ENCODE measurements at places on chromosomes 11 and 22.
A peak's percentile ranks its signal among the peaks of the same experiment; 100 is the strongest.

- no peak for DNase-seq
Measured at GRCh38 chr22:33247758-33248157, 189.6 kb upstream of the SYN3 start.

GRCh38 chr22:47918276-47918921 lies 1155.9 kb downstream of the TBC1D22A start:
- peak; percentile 26 for DNase-seq

GRCh38 chr22:27164781-27165503 lies 507.6 kb downstream of the MIAT start:
- no peak for DNase-seq

- DNase-seq: no peak
Measured at GRCh38 chr11:47593934-47594855, at the start of gene C1QTNF4. Gene C1QTNF4, minus strand, starts transcription at chr11:47594411. Its CDS starts 3,601 bp downstream, at chr11:47590810.

DNA sequence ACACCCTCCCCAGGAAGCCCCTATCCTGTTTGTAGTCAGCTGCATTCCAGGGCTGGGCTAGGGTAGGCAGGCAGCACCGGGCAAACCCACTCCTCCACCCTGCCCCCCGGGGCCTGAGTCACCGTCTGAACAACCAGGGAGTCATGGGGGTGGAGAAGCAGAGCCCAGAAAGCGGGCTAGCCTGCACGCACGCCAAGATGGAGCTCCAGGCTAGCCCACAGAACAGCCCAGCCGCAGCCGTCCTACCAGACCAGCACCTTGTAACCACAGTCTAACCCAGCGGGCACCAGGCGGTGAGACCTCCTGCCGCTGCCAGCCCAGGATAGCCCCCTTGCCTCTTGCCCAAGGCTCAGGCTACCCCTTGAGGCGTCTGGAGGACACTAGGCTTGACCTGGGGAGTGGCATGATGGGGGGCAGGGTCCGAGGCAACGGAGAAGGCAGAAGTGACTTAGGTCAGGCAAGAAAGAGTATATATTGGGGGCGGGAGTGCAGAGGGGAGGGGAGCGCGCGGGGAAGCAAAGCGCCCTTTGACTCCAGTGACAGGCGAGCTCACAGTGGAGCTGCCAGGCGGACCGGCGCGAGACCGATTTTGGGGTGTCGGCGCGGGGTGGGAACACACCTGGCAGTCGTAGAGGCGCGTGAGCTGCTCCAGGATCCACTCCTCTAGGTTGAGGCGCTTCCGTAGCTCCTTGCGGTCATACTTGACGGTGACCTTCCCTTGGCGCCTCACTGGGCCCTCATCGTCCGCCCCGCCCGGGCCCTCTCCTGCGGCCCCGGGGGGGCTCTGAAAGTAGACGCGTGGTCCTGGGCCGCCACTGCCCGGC lies 734 bp downstream of the PPP1R14B start:
- no peak for DNase-seq

DNA sequence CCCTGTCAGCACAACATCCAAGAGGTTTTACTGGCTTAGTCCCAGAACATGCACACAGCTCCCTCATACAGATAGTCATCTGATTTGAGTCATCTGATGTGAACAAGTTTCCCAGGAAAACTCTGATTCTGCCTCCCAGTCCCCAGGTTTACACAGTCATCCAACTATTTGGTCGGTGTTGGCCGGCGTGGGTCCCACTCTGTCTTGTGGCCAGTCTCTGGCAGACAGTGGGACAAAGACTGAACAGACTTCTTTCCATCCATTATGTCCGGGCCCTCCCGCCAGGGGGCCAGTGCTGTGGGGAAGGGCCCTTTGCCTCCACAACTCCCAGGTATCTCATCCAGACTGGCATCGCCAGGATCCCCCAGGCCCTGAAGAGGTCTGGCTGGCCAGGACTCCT lies 60.0 kb downstream of the BTG4 start:
- no peak for DNase-seq

GRCh38 chr11:17550450-17551346 lies 3.6 kb downstream of the OTOG start:
- DNase-seq: no peak

- DNase-seq: no peak
Measured at GRCh38 chr11:62842171-62842741, 2.9 kb upstream of the WDR74 start.

DNA sequence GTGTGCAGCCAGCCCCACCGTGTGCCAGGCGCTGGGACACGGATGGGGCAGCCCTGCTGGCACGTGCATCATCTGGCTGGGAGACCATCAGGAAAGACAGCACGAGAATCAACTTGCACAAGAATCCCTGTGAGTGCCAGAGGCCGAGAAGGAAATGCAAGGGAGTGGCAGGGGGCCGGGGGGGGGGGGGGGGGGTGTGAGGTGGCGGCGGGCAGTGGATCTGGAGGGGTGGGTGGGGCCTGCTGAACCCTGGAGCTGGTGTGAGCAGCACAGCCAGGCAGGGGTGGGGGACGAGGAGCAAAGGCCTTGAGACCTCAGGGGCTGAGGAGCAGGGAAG lies 14.0 kb upstream of the FLRT1 start:
- no peak for DNase-seq

GRCh38 chr22:49305214-49305965 lies 522.3 kb downstream of the BRD1 start:
- peak; percentile 42 for DNase-seq

GRCh38 chr11:36131721-36132397 lies 157.4 kb downstream of the COMMD9 start:
- DNase-seq: no peak

- DNase-seq: no peak
Measured at GRCh38 chr22:17243524-17243923, 24.3 kb upstream of the ADA2 start.

- DNase-seq: no peak
Measured at GRCh38 chr11:122895563-122895962, 13.0 kb downstream of the JHY start.

- no peak for DNase-seq
Measured at GRCh38 chr11:87322568-87322967, 284.8 kb downstream of the TMEM135 start.

GRCh38 chr11:35170503-35170902 lies 31.5 kb downstream of the CD44 start:
- DNase-seq: no peak

DNA sequence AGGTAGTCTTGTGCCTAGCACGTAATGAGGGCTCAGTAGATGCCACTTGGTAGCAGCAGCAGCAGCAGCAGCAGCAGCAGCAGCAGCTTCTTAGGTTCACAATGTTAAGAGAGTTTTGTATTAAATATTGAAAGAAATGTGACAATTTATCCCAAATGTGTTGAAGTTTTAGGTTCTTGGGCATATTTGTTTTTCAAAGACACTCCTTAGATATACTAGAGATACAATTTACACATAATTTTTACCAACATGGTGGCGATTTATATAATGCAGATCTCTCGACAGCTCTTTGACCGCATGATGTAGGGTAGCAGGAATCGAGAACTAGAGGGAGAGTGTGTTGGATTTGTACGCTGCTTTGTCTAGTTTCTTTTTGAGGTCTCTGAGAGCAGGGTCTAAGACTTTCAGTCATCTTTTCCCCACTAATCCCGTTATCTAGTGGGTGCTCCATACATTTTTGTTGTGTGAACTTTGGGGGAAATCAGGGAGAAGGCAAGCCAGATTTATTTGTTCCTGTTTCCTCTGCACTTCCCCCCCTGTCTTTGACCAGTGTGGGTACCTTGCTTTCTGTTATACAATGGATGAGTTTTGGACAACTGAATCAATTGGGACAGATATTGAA lies 1.4 kb downstream of the FDX1 start:
- no peak for DNase-seq

DNA sequence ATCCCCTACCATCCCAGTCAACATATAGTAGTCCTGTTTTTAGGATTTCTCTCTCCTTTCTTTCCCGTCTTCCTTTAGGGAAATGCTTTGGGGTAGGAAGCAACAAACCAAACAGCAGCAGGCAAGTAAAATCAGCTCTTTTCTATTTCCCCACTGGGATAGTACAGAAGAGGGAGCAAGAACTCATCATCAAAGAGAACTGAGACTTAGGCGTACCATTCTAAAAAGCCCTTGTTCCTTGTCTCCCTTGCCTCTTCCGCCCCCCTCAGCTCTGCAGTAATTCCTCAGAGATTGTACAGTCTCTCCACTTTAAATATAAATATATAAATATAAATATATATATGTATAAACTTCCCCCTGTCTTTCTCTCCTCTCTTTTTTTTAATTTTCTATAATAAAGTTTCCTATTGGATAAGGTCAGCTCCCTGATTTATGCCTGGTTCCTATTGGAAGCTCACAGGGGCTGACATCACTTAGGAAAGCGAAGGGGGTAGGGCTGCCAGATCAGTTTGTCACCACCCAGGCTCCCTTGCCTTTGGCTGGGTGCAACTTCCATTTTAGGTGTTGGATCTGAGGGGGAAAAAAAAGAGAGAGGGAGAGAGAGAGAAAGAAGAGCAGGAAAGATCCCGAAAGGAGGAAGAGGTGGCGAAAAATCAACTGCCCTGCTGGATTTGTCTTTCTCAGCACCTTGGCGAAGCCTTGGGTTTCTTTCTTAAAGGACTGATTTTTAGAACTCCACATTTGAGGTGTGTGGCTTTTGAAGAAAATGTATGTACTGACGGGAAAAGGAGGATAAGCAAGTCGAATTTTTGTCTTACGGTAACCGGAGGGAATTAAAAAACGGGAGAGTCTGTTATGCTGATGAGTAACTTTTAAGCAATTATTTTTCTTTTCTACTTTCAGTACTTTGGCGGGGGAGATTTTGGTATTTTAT lies at the start of gene CTNND1:
TSS of gene CTNND1 (plus strand) at position 502 of the 934 bp plus-strand sequence. CDS start 29,677 bp downstream, outside the sequence.
- no peak for DNase-seq

DNA sequence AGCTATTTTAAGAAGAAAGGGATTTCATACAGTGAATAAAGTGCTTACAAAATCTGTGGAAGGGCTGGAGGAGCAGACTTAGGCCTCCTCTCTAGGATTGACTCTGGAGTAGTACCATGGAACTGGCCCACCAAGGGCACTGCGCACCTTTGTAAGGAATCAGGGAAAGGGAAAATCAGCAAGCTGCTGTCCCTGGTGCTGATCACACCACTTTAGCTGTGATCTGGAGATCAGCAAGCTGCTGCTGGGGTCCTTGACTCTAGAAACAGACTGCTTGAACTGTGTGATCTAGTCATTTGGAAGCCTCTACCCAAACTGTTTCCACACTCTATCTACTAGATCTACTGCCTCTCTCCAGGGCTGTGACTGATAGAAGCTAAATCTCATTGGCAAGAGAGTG lies 18.4 kb upstream of the TECTA start:
- DNase-seq: no peak

DNA sequence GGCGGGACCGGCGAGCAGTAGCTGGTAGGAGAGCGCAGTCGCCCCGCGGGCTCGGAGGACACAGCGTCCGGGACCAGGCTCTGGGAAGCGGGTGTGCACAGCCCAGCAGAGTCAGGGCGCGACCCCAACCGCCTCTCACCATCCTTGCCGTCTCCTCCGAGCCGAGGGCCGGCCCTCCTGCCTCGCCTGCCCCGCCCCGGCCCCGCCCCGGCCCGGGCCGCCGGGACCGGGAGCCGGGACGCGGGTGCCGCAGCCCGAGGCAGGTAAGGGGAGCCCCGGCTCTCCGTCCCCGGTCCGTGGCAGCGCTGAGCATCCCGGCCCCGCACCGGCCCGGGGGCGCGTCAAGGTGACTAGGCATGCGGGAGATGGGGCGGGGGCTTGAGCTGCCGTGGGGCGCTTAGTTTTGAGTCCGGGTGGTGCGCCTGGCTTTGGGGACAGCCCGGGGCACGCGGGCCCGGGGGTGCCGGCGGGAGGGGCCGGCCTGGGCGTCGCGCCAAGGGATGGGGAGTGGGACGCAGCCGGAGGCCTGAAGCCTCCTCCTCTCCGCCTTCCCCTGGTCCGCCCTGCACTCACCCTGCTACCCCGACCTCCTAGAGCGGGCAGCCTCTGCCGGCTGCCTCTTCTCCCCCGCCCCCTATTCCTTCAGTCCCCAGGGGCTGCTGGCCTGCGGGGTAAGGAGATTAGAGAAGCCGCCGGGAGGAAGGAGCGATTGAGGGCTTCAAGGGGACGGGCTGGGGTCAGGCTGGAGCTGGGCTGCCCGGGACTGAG lies at the start of gene ABCG4:
TSS of gene ABCG4 (plus strand) at position 35 of the 768 bp plus-strand sequence. CDS start 914 bp downstream, outside the sequence.
- DNase-seq: no peak

DNA sequence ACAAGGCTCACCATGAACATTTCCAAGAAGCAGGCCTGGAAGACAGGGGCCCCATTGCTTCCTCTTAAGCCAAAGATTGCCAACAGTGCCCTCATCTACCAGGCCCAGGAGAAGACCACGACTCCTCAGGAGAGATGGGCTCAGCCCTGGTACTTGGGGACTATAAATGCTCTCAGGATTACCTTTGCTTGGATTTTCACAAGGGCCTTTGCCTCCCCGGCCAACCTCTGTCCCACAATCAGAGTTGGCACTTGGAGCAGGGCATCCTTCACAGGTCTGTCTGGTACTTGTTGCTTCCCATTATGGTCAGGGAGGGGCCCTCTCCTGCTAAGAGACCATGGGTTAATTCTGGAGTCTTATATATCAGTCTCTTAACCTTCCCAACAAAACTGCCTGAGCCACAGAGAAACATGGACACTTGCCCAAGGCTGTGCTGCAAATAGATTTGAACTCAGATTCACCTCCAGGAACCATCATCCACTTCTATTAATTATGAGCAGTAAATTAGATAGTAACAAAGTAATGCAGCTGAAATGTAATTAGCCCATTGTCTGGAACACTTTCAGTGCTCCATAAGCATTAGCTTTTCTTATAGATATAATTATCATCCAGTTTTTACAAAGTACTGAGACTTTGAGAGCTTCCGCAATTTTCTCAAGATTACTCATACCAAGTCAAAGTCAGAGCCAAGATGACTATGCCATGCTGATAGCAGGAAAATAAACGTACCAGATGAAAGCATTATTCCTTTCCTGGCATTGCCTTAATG lies 33.5 kb downstream of the POU2AF3 start:
- DNase-seq: no peak

DNA sequence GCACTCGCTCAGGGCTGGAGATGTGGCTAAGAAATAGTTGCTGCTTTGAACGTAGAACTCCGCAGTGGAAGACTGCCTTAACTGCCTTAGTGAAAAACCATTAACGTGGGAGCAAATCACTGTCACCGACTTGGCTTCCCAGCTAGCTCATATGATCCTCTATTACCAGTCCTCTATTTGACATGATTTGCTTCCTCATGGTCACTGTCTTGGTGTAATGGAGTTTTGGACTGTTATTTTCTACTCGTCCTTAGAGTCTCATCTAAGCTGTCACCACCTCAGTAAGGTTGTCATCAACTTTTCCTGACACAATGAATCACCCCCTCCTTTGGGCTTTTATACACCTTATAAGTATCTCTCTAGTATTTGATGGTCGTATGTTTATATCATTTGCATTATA lies 167.1 kb upstream of the NARS2 start:
- no peak for DNase-seq

DNA sequence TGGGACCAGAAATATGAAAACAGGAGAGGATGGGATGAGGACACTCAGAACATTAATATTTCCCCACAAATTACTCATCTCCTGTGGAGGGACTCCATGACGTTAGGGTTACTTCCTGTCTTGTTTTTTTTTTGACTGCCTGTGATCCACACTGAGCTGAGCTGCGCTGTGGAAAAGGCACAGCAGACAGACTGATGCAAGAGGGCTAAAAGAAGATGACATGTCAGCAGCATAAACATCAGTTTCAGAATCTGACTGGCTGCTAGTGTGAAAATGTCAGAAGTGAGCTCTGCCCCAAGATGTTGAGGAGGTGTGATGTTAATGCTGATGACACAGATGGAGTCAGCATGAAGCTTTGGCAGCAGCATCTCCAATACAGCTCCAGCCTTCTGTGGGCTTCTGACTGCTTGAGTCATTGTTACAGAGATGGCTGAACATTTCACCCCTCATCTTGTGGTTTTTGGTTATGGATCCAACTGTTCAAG lies 286.8 kb downstream of the BLID start:
- no peak for DNase-seq

GRCh38 chr11:40227730-40228129 lies 1231.7 kb downstream of the LRRC4C start:
- DNase-seq: no peak

- DNase-seq: no peak
Measured at GRCh38 chr11:76683161-76684095, 12.9 kb upstream of the LRRC32 start.

Data from stimulated activated CD8-positive, alpha-beta memory T cell treated with anti-CD3 and anti-CD28 coated beads, Interleukin-7, amount 100 ng/mL, for 1 hour (primary cell).